ENCODE measurements at places on chromosomes 11 and 22. TPM values are rescaled to one million over a fixed set of nuclear protein-coding genes. Genes with fewer than 3 reads are reported as not detected.

The OR2AG2 gene
- 0.79 TPM for total RNA-seq

The BBOX1 gene
- not detected for total RNA-seq

The MS4A3 gene
- total RNA-seq: not detected

The PDE3B gene
- total RNA-seq: 48.1 TPM

The F2 gene
- total RNA-seq: not detected

The MMP7 gene
- total RNA-seq: not detected

The PKP3 gene
- 176 TPM for total RNA-seq

DNA sequence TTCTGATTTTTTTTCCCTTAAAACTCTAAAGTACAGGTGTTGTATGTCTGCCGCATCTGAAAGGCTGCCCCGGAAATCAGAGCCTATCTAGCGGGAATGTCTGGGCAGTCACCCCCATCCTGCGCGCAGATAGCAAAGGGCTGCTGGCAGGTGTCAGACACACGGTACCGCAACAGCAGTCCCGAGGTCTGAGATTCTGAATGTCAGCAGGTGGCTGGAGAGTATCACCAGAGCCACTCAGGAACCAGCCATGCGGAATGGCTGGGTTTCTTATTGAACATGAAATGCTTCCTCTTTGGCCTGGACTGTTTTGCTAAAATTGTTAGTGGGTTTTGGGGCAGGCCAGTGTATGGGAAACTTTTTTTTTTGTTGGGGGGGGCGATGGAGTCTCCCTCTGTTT lies 53.3 kb downstream of the CERK start:
- DNase-seq: peak; percentile 36
- no peak overlapping the region for H3K4me3 ChIP-seq
- no peaks in the 10 kb centered on the region for H3K27me3 ChIP-seq
- H3K4me1 ChIP-seq: peaks cover 26% of the 10 kb centered on the region

- H3K27ac ChIP-seq: peak overlapping the region; percentile 90
- peaks cover 63% of the 10 kb centered on the region for H3K4me1 ChIP-seq
- no peak overlapping the region for H3K4me3 ChIP-seq
- peak; percentile 78 for DNase-seq
- no peaks in the 10 kb centered on the region for H3K36me3 ChIP-seq
- H3K27me3 ChIP-seq: no peaks in the 10 kb centered on the region
Measured at GRCh38 chr22:31229402-31230079, 17.4 kb downstream of the LIMK2 start.

GRCh38 chr11:11407065-11407762 lies 54.2 kb upstream of the CSNK2A3 start:
- peak overlapping the region; percentile 76 for H3K27ac ChIP-seq
- H3K36me3 ChIP-seq: no peaks in the 10 kb centered on the region
- peak; percentile 53 for DNase-seq
- peaks cover 33% of the 10 kb centered on the region for H3K4me1 ChIP-seq
- H3K27me3 ChIP-seq: no peaks in the 10 kb centered on the region
- no peak overlapping the region for H3K4me3 ChIP-seq

DNA sequence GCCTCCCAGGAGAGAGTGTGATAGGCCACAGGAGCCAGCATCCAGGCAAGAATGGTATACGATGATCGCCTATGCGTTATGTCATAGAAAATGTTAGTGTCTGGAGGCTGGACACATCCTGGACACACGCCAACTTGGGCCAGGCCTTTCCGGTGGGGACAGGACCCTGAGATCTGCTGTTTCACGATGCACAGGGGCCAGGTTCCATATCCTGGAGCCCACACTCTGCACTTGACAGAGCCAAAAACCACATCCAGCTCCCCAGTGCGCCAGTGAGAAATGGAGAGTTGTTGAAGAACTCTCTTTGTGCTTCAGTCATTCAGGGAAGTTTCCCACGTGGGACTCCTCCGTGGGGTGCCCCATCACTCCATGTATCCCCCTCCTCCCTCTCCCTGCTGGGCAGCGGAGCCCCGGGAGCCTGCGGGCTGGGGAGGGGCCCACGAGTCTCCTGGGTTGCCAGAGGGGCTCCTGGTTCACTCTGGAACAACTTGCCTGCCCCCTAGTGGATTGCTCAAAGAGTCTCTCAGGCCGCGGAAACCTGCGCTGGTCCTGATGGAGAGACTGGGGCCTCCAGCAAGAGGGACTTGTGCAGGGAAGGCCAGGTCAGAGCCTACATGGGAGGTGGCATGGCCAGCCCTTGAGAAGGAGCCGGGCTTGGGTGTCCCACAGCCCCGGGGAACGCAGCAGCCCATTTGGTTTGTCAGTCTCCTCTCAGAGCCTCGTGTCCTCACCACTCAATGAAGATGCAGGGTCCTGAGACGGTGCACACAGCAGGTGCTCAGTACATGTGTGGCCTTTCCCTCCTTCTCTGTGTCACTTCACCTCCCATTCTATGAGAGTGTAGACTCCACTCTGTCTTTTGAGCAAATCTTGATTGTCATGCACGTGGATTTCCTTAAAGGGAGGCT lies 10.2 kb upstream of the LRRC32 start:
- H3K36me3 ChIP-seq: no peaks in the 10 kb centered on the region
- H3K27ac ChIP-seq: no peak overlapping the region
- DNase-seq: peak; percentile 72
- H3K27me3 ChIP-seq: no peaks in the 10 kb centered on the region
- H3K4me1 ChIP-seq: peaks cover 6% of the 10 kb centered on the region
- no peak overlapping the region for H3K4me3 ChIP-seq

DNA sequence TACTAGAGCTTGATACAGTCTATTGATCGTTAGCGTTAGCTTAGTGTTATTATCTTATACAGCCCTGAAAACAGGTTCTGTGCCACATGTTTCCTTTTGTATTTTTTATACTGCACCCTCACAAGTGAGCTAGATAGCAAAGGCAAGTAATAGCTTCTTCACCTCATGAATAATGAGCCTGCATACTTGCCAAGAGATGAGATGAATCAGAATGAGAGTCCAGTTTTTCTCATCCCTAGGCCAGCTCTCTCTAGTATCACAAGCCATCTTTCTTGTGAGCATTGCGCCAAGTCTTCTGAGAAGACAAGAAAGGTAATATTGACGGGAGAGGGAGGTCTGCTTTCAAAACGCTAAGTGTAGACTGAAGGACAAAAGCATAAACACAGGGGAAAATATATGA lies 8.7 kb upstream of the CARD18 start:
- H3K27ac ChIP-seq: no peak overlapping the region
- no peak overlapping the region for H3K4me3 ChIP-seq
- no peaks in the 10 kb centered on the region for H3K36me3 ChIP-seq
- no peaks in the 10 kb centered on the region for H3K4me1 ChIP-seq

DNA sequence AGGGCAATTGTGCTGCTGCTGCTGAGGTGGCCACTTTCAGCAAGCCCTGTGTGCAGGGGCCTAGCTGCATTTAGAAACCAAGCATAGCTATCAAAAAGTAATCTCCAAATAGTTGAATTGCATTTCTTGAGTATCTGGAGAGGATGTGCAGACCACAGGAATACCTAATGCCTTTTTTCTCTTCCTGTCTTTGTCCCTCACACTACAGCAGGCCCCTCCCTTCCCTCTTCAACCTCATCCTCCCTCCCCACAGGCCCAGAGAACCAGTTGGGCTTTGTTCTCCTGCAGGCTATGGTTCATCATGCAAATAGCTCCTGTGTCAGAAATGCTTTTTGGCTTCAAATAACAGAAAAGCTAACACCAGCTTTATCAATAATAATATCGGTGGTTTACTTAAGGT lies 47.7 kb downstream of the DKK3 start:
- no peak overlapping the region for H3K4me3 ChIP-seq
- no peak for DNase-seq
- H3K4me1 ChIP-seq: no peaks in the 10 kb centered on the region

DNA sequence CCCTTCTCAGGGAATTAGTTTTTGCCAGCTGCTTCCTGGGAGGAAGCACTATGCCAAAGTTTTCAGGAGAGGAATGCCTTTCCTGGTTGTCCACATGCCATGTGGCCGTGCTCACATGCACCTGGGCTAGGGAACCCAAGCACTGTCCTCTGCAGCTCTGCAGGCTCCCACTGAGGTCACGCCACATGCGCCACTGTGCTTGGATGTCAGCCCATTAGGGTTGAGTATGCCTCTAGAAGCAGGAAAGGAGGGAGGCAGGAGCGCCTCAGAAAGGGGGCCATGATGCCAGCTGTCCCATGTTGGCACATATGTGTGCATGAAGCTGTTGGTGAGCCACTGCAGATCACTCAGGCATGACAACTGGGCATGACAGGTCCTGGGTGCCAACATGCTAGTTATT lies 81.6 kb upstream of the SUSD2 start:
- no peak overlapping the region for H3K27ac ChIP-seq
- no peak overlapping the region for H3K4me3 ChIP-seq
- peaks cover 6% of the 10 kb centered on the region for H3K4me1 ChIP-seq
- no peaks in the 10 kb centered on the region for H3K27me3 ChIP-seq
- no peaks in the 10 kb centered on the region for H3K36me3 ChIP-seq

DNA sequence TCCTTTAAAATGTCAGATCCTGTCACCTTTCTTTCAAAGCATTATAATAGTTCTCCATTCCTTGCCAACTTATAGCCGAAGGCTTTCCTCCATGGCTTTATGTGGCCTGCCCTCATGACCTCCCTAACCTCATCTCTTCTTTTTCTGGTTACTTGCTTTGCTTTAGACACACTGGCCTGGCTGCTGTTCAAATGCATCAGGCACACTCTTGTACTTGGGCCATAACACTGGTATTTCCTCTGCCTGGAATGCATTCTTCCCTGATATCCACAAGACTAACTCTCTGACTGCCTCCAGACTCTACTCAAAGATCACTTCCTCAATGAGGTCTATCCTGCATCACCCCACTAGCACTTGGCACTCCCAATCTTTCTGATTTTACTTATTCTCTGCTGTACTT lies 710.3 kb downstream of the KCNA4 start:
- no peak for DNase-seq
- no peaks in the 10 kb centered on the region for H3K27me3 ChIP-seq
- H3K4me3 ChIP-seq: no peak overlapping the region
- H3K36me3 ChIP-seq: no peaks in the 10 kb centered on the region
- H3K4me1 ChIP-seq: no peaks in the 10 kb centered on the region

DNA sequence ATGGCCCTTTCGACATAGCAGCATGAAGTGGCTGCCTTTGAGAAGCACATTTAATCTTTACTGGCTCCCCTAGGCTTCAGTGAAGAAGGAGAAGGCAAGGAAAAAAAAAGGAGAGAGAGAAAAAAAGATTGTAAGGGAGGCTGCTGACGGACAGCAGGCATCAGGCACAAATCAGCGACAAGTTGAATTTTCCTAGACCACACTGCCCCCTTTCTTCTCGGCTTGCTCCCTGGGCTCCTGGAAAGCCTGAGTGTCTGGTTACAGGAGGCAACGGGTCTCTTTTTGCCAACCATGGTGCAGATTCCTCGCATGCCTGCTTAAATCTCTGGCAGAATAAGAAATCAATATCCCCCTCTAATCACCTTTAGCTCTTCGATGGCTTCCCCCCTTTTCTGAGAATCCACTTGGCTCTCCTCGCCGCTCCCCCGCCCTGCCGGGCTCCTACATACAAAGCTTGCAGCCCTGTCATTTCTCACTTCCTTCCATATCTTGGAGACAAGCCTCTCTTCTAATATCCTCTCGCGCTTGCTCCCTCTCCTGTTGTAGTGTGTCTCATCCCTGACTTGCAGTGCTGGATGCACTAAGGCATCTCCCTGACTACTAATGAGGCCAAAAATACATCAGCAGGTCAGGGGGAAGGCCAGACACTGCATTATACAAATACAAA lies 14.3 kb downstream of the BLID start:
- peak overlapping the region; percentile 30 for H3K4me3 ChIP-seq
- peak; percentile 28 for DNase-seq
- H3K4me1 ChIP-seq: peaks cover 5% of the 10 kb centered on the region
- peaks cover 42% of the 10 kb centered on the region for H3K27me3 ChIP-seq

- no peak for DNase-seq
- no peaks in the 10 kb centered on the region for H3K27me3 ChIP-seq
- H3K4me1 ChIP-seq: no peaks in the 10 kb centered on the region
- no peaks in the 10 kb centered on the region for H3K36me3 ChIP-seq
- H3K4me3 ChIP-seq: no peak overlapping the region
Measured at GRCh38 chr11:115996808-115997188, 492.6 kb upstream of the CADM1 start.

DNA sequence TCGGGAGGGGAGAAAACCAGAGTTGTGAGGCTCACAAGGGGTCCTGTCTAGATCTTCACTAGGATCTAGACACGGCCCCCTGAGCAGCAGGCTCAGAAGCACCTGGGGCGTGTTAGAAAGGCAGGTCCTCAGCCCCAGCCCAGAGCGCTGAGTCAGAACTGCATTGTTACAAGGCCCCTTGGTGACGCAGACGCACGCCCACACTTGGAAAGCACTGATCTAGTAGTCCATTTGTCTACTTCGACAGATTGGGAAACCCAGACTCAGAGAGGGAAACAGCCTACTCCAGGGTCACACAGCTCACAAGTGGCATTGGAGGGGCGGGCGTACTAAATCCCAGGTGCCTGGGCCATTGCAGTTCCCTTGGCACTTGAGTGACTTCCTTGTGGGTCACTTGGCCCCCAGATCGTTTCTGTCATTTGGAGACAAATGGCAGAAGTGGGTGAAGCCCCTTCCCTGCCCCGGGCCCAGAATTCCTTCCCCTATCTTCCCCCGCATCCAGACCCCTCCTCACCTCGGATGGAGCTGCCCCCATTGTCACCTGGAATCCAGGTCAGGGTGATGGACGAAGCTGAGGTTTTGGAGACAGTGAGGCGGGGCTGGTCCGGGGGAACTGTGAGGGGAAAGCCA lies 110.8 kb downstream of the CEP164 start:
- H3K27me3 ChIP-seq: no peaks in the 10 kb centered on the region
- DNase-seq: no peak
- no peaks in the 10 kb centered on the region for H3K36me3 ChIP-seq
- no peak overlapping the region for H3K4me3 ChIP-seq

GRCh38 chr11:94885133-94885532 lies 88.2 kb downstream of the CWC15 start:
- no peak overlapping the region for H3K4me3 ChIP-seq
- H3K27ac ChIP-seq: no peak overlapping the region
- no peaks in the 10 kb centered on the region for H3K27me3 ChIP-seq
- no peaks in the 10 kb centered on the region for H3K4me1 ChIP-seq
- no peaks in the 10 kb centered on the region for H3K36me3 ChIP-seq
- DNase-seq: no peak

DNA sequence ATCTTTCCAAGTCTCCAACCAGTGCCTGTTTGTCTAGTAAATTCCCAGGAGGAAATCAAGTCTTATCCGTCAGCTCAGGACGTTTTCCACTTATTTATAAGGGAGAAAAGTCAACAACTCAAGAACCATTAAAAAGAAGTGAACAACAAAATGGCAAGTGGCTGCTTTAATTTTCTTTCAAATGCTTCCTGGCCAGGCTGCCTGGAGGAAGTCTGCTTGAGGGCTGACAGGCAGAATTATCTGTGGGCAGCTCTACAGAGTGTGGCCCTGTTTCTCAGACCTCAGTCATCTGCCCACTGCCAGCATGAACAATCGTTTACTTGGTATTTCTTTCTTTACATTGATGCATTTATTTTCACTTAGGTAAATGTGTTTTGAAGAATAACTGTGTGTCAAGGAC lies 281.9 kb upstream of the ISX start:
- no peak overlapping the region for H3K27ac ChIP-seq
- no peaks in the 10 kb centered on the region for H3K27me3 ChIP-seq
- H3K4me3 ChIP-seq: no peak overlapping the region
- DNase-seq: no peak
